ENCODE measurements at places on chromosomes 2 and 18. TPM values are rescaled to one million over a fixed set of nuclear protein-coding genes. Genes with fewer than 3 reads are reported as not detected.

Gene RAX
- total RNA-seq = not detected

DNA sequence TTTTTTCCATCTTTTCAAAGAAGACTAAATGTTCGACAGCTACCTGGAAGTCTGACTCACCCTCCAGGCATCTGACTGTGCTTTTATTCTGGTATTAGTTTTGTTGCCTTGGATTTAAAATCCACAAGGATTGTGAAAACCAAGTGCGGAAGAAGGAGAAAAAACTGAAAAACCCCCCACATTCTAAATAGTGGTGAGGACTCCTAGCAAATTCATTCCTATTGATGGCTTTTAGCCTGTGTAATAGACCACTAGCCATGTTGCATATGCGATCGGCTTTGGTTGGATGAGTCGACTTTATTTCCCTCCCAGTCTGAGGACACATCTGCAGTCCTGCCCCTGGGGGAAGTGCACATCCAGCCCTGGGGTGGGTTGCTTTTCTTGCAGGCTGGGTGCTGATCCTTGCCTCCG, 16.9 kb downstream of the LDLRAD4 start:
- no peak for DNase-seq

DNA sequence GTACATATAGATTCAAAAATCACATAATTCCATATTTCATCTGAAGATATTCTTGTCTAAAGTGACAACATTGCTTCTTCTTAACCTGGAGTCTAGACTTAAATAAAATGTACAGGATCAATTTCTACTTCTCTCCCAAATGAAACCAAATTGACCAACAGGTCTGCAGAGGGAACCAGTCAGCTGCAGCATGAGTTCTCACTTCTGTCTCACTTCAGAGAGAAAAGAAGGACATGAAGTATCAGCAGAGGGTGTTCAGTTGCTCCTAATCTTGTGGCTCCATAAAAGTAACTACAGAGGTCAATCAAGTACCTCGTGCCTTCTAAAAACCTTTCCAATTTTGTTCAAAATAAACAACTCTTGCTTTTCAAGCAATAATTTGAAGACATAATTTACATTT, 47.2 kb upstream of the MAP2 start:
- DNase-seq = no peak

Gene LIPT1
- total RNA-seq = 4.5 TPM

Gene POTEI
- total RNA-seq = not detected

DNA sequence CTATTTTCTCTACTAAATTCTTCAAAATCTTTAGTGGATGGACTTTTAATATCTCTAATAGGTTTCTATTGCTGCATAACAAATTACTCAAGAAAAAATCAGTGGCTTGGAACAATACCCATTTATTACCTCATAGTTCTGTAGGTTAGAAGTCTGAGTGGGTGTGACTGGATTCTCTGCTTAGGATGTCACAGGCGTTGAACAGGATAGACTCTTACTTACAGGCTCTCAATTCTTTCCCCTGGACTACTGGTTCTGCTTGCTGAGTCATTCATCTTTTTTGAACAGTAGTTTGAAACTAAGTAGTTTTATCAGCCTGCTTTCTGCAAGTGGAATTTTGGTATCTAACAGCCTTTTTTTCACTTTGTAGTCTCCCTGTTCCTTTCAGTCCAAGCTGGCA, 265.4 kb downstream of the ZNF385B start:
- DNase-seq = no peak

- no peak for DNase-seq
These were observed 67.3 kb upstream of the UPP2 start for GRCh38 chr2:158034198-158034866.

Data from activated T-cell treated with anti-CD3 and anti-CD28 coated beads, Interleukin-2, amount 50 U/mL, for 4 hours (primary cell).